ENCODE measurements at places on chromosomes 3 and 15.

DNA sequence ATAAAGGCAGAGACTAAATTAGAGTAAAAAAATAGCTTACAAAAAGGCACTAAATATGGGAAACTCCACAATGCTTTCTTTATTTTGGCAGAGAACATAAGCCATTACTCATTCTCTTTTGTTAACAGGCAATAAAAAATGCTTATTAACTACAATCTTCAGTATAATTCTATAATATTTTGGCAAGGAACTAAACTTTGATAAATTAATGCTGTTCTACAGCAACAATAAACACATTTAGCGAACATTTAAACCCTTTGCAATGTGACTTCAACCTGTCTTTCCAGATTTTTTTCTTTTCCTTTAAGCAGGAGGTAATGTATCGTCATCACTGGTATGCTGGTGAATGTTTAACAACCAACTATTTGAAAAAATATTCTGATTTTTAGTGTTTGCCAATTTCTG lies 42.2 kb upstream of the POU1F1 start:
- no peak for DNase-seq

DNA sequence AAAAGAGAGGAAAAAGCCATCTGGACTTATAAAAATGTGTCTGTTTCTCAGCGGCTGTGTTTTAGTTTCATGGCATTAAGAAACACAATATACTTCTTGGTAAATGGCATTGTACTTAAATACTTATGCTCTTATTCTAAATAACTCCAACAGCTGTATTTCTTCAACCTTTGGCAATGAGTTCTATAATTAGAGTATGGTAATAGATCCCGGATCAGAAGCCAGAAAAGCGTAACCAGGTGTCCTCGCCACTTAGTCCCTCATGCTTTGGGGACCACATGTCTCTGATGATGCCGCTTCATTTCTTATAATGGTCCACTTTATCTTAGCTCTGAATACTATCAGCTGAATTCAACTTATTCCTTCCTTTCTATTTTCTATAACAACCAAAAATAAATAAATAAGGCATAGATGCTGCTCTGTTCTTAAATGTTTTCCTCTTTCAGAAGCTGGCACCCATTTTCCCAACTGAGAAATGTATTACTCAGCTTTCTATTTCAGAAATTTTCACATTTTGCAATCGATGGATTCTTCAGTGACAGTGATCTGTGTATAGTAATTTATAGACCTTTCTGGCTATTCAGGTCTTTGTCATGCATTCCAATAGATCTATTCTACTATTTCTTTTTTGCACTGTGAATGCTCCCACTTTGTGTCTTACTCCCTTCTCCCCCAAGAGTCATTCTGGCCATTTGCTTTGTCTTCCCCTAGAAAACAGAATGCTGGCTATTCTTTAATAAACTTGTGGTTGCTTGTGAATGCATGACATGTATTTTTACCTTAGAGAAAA lies 87.6 kb upstream of the KBTBD8 start:
- DNase-seq = no peak

DNA sequence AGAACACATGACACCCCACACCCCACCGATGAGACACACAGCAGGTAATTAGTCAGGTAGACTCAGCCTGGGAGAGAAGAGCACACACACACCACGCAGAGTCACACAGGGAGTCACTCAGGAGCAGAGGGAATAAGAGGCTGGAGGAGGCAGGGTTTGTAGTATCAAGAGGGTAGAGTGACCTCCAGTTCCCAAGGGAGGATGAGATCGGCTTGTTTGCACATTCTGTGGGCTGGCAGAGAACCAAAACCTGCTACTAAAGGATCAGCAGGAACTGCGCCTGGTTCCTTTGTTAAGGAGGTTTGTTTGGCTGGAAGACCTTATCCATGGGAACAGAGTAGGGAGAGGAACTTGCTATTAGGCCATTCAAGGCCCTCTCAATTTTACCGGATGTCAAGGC lies 281.4 kb upstream of the SLCO3A1 start:
- peak; percentile 93 for DNase-seq

DNA sequence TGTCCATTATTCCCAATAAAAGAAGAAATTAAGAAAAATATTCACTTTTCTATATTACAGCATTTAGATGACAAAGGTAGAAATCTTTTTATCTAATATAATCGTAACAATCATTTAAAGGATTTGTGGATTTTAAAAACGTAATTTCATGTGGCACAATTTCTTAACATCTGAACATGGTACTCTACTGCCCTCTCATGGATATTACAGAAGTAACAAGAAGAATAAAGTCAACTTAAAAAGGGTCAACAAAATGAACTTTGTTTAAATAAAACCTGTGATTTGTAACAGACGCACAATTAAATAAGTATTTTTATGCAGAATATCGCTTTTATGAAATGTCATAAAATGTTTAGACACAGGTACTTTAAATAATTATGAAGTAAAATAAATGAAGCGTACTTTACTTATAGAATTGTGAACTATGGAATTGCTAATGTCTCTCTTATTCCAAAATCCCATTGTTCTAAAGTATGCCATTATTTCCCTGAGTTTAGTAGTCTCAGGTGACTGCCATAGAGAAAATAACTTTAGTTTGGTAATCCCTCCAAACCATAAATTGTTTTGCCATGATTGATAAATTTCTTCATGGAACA lies 366.8 kb upstream of the ZNF385D start:
- no peak for DNase-seq

- no peak for DNase-seq
Measured at GRCh38 chr3:15812183-15812582, 14.4 kb upstream of the ANKRD28 start.

DNA sequence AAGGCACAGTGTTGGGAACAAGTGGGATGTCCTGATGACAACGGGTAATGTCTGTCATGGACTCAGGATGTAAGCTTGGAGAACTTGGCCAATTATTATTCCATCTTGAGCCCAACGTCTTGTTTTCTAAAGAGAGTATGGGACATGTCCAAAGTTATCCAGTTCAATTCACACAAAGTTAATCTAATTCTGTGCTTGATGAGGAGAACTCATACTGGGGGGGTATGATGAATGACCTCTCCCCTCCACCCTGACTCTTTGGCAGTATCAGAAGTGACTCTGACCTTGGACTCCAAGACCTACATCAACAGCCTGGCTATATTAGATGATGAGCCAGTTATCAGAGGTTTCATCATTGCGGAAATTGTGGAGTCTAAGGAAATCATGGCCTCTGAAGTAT lies 36.3 kb downstream of the TGM4 start:
- DNase-seq = no peak

- no peak for DNase-seq
Measured at GRCh38 chr15:58274885-58275284, 136.7 kb downstream of the AQP9 start.

- DNase-seq = no peak
Measured at GRCh38 chr15:36426691-36427090, 152.7 kb upstream of the CDIN1 start.

GRCh38 chr3:15258720-15259119 lies 52.7 kb downstream of the CAPN7 start:
- no peak for DNase-seq

GRCh38 chr3:13018043-13018451 lies 55.2 kb downstream of the IQSEC1 start:
- no peak for DNase-seq

- no peak for DNase-seq
Measured at GRCh38 chr15:28096411-28096669, 2.8 kb downstream of the OCA2 start.

GRCh38 chr3:66378256-66378655 lies 122.6 kb downstream of the LRIG1 start:
- no peak for DNase-seq

DNA sequence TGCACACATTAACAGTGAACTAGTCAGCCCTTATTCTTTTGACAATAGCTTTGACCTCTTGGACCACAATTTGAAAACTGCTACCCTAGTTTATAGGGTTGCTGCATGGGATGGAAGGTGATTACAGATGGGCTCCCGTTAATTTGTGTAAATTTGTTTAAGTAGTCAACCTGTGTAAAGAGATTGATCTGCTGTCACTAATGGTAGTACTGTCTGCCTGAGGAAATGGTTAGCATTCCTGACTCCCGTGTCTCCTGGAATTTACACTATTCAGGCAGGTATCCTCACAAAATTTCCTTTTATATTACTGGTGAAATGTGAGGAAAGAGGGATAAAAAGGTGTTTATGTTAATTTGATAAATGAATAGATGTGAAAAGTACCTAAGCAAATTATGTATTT lies 15.3 kb upstream of the EBLN2 start:
- DNase-seq = no peak

Data from NCI-H2107 (cell line).